CD4-positive, alpha-beta T cell treated with Interleukin-6 at 100 ng/mL for 8 hours (primary cell): ENCODE measurements at places on chromosomes 11 and 22.

GRCh38 chr11:34331736-34332135 lies 26.1 kb downstream of the ABTB2 start:
- DNase-seq = no peak

GRCh38 chr11:64758330-64759079 lies 1.3 kb downstream of the PYGM start:
- DNase-seq = no peak

- DNase-seq = no peak
Measured at GRCh38 chr11:74465291-74465708, 2.0 kb downstream of the KCNE3 start.

DNA sequence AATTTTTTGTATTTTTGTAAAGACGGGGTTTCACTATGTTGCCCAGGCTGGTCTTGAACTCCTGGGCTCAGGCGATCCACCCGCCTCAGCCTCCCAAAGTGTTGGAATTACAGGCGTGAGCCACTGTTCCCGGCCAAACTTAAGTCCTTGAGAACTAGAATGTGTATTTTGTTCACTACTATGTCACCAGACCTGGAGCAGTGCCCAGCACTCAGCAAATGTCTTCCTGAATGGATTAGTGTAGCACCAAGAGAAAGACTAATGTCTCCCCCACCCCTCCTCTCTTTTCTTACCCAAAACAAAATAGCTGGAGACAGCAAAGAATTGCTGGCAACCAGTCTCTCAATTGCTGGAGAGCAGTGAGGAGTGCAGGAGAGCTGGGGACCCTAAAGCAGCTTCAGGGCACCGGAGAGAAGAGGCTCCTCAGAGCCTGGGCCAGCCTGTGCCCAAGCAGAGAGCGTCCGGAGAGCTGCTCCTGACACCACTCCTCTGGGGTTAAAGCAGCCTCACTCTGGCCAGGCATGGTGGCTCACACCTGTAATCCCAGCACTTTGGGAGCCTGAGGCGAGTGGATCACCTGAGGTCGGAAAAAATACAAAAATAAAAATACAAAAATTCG lies 14.9 kb downstream of the SLC25A18 start:
- DNase-seq = no peak

DNA sequence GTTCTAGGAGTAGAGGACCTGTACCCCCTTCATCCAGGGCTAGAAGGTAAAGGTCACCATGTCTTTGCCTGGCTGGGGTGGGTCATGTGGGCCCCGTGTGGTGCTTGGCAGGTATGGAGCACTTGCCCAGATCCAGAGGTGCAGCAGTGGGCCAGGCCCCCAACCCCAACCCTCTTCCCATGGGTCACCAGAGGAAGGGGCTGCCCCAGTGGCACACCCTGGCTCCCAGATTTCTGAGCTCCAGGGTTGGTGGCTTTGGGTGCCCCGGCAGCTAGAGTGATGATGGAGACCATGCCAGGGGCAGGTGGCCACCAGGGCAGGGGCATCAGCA lies 2.4 kb upstream of the GP1BB start:
- DNase-seq = no peak

DNA sequence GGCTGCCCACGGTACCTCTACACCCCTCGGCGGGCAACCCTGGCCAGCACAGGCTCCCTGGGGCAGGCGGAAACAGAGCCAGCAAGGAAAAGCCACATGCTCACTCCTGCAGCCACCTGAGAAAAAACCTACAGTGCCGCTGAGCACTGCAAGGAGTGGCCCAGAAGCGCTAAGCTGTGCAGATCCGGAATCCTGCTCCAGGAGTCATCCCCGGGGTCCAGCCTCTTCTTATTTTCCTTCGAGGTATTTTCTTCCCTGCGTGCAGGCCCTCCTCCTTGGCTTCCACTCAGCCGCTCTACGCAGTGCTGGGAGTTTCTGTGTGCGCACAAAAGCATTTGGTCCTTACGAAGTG lies 81.0 kb downstream of the TRMU start:
- no peak for DNase-seq

DNA sequence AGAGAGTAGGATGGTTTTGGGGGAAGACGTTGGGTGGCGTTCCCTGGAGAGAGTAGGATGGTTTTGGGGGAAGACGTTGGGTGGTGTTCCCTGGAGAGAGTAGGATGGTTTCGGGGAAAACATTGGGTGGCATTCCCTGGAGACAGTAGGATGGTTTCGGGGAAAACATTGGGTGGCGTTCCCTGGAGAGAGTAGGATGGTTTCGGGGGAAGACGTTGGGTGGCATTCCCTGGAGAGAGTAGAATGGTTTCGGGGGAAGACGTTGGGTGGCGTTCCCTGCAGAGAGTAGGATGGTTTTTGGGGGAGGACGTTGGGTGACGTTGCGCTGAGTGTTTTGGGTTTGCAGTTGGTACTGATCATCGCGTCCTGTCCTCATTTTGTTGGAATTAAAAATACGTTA lies 28.2 kb downstream of the IGHMBP2 start:
- no peak for DNase-seq

GRCh38 chr22:49670456-49671330 lies 157.0 kb downstream of the BRD1 start:
- DNase-seq = no peak

GRCh38 chr22:47654922-47655491 lies 892.6 kb downstream of the TBC1D22A start:
- DNase-seq = no peak

GRCh38 chr11:113673550-113674396 lies 32.3 kb downstream of the TMPRSS5 start:
- DNase-seq = no peak

GRCh38 chr11:120339394-120339890 lies 3.2 kb downstream of the ARHGEF12 start:
- no peak for DNase-seq

DNA sequence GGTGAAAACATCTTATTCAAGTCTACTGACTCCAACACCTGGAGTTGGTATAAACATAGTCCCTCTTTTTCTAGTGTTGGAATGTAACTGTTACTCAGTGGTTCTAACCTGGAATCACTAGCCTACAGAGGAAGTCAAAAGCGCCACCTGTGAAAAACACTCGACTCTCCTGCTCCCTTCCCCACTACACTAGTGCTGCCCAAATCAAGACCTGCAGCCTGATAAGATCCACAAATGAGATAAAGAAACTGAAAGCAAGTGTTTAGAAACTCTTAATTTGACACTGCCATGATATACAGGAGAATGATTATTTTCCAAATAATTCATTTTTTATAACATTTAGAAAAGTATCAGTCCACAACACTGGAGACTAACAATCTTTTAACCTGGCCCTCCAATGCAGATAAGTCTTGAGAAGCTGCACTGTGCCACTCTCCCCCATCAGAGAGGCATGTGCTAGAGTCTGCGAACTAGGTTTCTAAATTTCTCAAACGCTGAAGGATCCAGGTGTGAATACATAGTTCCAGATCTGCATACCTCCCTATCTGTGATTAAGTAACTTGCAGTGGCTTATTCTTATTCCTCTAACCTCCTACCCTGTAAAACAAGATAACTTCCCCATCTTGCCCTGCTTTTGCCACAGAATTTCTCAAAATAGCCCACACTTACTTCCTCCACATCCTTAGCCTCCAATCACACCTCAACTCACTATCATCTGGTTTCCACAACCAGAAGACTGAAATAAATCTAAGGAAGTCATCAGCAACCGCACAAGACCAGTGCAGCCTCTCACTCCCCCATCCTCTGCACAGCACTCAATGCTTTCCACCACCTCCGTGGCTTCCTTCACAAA lies 88.1 kb downstream of the RRAS2 start:
- DNase-seq = peak; percentile 11

DNA sequence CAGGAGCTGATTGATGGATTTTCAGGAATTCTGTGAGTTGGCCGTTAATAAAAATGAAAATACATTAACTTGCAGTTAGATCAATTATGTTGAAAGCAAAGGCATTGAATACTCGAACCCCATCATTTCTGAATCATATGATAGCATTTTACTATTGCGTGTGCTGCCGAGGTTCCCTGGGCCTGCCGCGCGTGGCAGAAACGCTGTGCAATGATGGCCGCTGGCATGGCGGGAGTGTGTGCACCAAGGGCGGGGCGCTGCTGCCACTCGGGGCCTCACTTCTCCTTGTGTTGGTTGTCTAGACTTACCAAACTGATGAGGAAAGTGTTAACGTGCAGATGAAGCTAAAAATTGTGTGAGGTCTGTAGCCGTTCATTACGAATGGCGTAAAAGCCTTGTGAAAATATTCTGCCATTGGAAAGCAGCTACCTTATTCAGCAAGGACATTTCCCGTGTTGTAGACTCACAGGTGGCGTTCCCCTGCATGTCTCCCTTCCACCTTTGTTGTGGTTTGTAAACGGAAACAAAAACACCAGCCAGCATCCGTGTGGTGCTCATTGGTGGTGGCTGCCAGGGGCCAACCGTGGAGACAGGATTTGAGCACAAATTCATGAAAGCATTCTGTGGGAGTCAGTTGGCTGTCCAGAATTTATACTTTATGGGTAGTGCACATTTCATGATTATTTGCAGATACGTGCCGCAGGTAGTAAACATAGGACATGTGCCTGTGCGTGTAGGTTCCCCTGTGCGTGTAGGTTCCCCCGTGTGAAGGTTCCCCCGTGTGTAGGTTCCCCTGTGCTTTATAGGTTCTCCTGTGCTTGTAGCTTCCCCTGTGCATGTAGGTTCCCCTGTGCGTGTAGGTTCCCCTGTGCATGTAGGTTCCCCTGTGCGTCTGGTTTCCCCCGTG lies 5.9 kb upstream of the GRAMD4 start:
- peak; percentile 85 for DNase-seq

DNA sequence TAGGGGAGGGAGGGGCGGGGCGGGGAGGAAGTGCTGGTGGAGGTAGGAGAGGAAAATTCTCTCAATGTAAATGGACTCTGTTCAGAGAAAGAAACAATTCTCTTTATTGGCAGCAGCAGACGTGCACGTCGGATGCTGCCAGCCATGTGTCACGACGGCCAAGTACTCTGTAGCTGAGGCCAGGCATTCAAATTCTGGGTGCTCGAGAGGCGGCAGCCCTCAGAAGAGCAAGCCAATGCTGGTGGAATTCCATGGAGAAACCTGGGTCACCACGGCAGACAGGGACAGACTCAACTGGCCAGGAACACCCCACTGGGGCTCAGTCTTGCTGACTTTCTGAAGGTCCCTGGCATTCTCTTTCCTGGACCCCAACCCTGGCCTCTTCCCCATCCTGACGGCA lies 90.8 kb downstream of the ABTB2 start:
- no peak for DNase-seq

GRCh38 chr11:57134284-57134683 lies 47.5 kb upstream of the LRRC55 start:
- no peak for DNase-seq

DNA sequence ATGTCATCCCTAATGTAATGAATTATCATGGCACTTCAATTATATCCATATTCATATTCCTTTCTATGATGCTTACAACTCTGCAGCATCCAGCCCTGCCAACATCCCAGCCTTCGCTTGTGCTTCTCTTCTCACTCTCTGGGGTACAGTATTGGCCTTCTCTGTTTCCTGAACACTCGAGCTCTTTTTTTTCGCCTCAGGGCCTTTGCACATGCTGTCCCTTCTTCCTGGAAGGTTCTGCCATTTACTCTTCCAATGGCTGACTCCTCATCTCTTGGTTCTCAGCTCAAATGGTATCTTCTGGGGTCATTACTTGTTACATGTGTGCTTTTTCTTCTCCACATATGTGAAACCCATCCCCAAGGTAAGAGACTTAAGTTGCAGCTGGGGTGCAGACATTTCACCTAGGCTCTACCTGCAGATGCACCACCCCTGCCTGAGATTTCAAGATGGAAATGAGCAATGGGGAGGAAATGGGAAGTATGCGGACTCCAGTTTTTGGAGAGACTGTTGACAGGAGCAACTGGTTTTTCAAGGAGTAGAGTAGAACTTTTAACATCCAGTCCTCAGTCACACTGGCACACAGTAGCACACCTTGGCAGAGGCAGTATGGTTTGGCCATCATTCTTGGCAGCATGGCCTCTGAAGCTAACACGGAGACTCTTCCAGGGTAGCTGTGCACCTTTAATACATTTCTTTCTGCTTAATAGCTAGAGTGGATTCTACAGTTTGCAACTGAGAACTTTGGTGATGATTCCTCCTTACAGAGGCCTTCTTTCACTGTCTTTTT lies 42.4 kb upstream of the DMC1 start:
- no peak for DNase-seq

DNA sequence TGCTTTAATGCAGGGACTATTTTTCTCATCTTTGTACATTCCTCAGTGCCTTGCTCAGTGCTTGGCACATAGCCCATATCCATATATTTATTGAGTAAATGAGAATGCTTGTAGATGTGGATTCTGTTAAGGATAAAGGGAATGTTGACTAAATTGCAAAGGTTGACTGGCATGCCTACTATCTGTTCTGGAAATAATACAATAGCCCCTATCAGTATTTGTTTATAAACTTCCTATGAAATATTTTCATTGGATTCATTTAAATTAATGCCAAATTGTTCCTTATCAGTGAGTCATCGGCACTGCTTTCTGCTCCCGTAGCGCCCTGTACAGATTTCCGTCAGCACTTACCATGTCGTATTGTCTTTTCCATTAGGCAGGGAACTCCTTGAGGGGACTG lies 8.0 kb downstream of the RNF121 start:
- no peak for DNase-seq

- no peak for DNase-seq
Measured at GRCh38 chr11:125401235-125401634, 94.8 kb downstream of the FEZ1 start.

- no peak for DNase-seq
Measured at GRCh38 chr11:13260963-13261588, 16.5 kb upstream of the BMAL1 start.

DNA sequence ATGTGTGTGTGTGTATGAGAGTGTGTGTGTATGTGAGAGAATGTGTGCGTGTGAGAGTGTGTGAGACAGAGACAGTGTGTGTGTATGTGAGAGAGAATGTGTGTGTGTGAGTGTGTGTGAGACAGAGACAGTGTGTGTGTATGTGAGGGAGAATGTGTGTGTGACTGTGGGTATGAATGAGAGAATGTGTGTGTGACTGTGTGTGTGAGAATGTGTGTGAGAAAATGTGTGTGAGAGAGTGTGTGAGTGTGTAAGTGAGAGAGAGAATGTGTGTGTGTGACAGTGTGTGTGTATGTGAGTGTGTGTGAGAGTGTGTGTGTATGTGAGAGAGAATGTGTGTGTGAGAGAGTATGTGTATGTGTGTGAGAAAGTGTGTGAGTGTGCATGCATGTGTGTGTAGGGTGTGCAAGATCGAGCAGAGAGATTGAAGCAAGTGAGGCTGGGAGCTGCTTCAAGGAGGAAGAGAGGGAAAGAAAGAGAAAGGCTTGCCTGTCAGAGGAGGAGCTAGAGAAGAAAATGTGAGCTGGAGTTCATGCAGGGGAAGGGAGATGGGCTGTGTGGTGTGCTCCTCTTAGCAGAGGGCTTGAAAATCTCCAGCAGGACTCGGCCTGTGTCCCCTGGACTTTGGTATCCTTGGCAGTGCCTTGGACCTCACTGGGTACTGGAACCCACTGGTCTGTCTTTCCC lies 27.7 kb upstream of the TP53I11 start:
- no peak for DNase-seq
